Midbrain (tissue), 1 donor: ENCODE measurements at places on chromosomes 12 and 14.

DNA sequence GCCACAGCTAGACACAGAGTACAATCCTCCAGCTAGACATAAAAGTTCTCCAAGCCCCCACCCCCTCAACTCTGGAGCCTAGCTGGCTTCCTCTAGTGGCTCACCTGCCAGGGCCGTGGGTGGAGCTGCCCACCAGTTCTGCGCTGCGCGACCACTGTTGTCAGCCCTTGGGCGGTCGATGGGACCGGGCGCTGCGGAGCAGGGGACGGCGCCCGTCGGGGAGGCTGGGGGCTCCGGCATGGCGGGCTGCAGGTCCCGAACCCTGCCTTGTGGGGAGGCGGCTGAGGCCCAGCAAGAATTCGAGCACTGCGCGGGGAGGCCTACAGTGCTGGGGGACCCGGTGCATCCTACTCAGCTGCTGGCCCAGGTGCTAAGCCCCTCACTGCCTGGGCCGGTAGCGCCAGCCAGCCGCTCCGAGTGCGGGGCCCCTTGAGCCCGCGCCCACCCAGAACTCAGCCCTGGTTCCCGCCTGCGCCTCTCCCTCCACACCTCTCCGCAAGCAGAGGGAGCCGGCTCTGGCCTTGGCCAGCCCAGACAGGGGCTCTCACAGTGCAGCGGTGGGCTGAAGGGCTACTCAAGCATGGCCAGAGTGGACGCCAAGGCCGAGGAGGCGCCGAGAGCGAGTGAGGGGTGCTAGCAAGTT is 51.0 kb downstream of the RTN1 start:
- DNase-seq, result no peak

- DNase-seq, result no peak
Observed at GRCh38 chr12:124419292-124420040, 124.6 kb downstream of the RFLNA start.

DNA sequence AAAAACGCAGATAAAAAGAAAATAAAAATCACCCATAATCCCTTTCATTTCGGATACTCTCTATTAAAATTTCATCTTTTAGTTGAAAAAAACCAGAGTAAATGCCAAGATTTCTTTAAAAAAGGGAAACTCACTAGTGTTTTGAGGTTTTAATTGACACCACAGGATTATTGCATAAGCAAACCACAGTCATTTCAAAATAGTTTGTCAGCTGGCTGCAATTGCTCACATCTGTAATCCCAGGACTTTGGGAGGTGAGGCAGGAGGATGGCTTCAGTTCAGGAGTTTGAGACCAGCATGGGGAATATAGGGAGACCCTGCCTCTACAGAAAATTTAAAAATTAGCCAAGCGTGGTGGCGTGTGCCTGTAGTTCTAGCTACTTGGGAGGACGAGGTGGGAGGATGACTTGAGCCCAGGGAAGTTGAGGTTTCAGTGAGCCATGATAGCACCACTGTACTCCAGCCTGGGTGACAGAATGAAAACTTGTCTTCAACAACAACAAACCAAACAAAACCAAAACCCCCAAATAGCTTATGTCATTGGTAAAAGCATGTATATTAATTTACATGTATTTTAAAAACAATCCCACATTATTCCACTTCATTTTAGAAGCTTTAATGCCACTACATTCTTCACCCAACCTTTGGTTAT is 48.8 kb downstream of the SYNE2 start:
- no peak for DNase-seq

GRCh38 chr12:13193505-13194231 is 2.9 kb upstream of the EMP1 start:
- peak; percentile 22 for DNase-seq

GRCh38 chr14:57171903-57172302 is 96.8 kb downstream of the EXOC5 start:
- no peak for DNase-seq

DNA sequence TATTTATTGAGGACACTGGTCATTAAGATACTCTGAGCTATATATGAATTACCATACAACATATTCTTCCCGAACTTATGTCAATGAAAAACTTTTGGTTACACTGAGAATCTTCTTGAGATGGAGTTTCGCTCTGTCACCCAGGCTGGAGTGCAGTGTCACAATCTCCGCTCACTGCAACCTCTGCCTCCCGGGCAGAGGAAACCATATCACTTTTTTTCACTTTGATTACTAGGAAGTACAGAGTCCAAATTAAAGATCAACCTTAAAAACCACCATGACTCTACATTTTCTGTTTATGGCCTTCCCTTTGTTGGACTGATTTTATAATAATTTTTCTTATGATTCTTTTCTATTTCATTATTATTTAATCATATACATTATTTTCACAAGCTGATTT is 336.5 kb downstream of the FSCB start:
- no peak for DNase-seq

GRCh38 chr14:103361867-103362266 is 23.3 kb upstream of the MARK3 start:
- no peak for DNase-seq

GRCh38 chr12:96192926-96193573 is 1.1 kb upstream of the ELK3 start:
- no peak for DNase-seq

GRCh38 chr12:13603953-13604352 is 377.4 kb downstream of the GRIN2B start:
- no peak for DNase-seq

- no peak for DNase-seq
Observed at GRCh38 chr12:111360325-111360930, 8.5 kb downstream of the PHETA1 start.

DNA sequence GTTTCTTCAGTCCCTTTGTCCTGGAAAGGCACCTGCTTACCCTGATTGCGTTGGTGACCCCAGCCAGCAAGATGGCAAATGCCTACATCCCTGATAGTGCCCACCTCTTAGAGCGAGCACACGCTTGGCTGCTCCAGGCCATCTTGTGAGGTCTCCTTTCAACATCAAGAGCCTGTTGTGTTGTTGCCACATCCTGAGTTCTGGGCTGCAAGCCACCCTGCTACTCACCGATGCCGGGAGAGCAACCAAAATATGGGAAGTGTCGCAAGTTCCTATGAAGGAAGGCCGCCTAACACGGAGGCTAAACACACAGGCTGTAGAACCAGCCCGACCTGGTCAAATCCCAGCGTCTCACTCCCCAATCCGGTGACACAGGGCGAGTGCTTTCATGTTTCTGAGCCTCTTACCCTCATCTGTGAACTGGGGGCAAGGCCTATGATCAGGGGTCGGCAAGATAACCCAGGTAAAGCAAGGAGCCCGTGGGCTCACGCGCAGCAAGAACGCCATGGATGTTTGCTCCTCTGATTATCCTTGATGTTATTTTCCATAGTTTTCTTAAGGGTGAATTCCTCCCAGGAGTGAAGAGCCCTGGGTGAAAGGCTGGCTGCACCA is 98.4 kb downstream of the LGMN start:
- peak; percentile 58 for DNase-seq

GRCh38 chr14:21191261-21191808 is 35.5 kb upstream of the OR5AU1 start:
- DNase-seq, result no peak

- DNase-seq, result peak; percentile 5
Observed at GRCh38 chr12:9349888-9350885, 142.0 kb upstream of the PZP start.

DNA sequence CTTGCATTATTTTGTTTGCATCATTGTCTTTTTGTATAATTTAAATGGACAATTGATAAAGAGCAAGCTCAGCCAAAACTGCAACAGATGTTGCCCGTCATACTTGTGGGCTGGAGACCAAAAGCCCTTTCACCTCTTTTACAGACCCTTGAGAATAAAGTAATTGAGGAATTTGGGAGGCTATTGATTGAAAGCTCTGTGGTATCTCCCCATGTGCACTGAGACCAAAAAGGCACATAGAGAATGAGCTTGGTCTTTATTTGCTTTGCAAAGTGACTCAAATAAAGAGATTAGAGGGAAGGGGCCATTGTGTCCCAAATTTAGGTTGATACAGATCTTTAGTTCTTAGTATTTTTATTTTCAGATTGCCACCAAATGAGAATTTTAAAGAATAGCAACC is 617.6 kb downstream of the TRHDE start:
- DNase-seq, result no peak

- peak; percentile 42 for DNase-seq
Observed at GRCh38 chr14:37246427-37246829, 48.7 kb downstream of the MIPOL1 start.

GRCh38 chr14:91317381-91318308 is 73.1 kb upstream of the GPR68 start:
- no peak for DNase-seq

DNA sequence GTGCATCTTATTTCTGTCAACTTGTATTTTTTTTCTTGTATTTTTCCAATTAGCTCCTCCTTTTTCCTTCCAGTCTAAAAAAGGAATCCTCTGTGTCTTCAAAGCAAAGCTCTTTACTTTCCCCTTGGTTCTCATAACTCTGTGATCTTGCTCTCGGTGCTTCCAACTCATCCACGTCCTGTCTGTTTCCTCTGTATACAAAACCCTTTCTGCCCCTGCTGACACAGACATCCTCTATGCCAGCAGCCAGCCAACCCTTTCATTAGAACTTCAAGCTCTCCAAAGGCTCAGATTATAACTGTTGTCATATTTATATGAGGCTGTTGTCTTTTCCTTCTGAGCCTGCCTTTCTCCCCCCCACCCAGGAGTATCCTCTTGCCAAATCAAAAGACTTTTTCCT is 32.4 kb downstream of the OAS2 start:
- no peak for DNase-seq

DNA sequence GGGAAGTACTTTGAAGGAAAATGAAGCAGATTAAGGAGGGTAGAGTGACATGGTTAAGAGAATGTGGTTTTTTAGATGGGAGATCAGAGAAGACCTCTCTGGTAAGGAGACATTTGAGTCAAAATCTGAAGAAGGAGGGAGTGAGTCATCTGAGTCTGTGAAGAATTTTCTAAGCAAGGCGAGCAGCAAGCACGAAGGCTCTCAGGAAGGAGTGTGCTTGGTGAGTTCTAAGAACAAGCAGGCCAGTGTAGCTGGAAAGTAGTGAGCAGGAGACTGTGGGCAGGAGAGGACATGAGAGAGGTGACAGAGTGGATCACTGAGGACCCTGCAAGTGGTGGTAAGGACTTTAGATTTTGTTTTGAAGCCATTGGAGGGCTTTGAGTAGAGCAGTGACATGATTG is 76.3 kb upstream of the FUT8 start:
- no peak for DNase-seq

DNA sequence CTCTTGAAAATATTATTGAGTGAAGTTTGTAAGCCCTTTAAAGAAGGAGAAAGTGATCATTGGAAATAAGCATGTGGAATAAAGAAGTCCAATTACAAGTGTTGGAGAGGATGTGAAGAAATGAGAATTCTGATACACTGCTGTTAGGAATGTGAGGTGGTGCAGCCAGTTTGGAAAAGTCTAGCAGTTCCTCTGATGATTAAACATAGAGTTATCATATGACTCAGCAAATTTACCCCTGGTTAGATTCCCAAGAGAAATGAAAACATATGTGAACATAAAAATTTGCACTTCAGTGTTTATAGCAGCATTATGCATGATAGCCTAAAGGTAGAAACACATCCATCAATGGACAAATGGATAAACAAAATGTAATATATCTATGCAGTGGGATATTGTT is 319.9 kb downstream of the AEBP2 start:
- no peak for DNase-seq

DNA sequence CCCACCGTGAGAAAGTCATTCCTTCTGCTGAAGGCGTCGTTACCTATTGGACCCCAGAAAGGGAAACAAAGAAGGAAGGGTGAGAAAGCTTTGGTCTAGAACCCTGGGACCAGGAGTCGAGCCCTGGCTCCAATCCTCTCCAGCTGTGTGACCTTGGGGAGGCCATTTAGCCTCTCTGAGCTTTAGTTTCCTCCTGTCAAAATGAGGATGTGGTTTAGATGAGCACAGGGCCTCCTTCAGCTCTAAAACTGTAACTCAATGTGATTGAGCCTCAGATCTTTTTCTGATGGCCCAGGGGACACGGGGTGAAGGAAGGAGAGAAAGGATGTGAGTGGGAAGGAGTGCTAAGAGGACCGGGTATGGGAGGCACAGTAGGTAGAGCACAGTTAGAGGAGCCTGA is 7.7 kb downstream of the JDP2 start:
- DNase-seq, result no peak

DNA sequence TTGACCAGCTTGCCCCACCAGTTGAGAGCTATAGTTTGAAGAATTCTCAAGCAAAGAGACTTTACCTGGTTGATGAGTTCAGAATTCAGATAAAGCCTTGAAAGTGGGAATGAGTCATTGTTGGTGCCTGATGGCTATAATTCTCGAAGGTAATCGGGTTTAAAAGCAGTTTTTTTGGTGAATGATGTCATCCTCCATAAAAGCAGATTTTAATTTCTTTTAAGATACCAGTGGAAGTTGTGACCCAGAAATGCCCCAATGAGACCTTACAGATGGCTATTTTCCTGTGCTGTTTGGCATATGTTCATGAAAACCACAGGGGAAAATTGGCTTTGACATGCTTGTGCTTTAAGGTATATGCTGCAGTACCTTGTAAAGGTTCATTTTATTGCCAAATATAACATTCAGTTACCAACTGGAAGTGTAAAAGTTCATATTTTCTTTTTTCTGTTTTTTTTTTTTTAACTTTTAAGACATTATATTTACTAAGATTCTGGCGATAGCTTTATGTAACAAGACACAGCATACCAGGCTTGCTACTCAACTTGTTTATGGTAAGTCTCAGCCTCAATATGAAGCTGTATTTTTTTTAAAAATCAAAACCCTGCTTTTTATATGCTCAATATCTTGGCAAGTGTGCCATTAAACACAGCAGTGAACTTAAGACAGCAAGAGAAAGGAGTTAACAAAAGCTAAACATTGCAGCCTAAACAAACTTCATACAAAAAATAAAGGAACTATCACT is 119.3 kb downstream of the LMNTD1 start:
- no peak for DNase-seq

DNA sequence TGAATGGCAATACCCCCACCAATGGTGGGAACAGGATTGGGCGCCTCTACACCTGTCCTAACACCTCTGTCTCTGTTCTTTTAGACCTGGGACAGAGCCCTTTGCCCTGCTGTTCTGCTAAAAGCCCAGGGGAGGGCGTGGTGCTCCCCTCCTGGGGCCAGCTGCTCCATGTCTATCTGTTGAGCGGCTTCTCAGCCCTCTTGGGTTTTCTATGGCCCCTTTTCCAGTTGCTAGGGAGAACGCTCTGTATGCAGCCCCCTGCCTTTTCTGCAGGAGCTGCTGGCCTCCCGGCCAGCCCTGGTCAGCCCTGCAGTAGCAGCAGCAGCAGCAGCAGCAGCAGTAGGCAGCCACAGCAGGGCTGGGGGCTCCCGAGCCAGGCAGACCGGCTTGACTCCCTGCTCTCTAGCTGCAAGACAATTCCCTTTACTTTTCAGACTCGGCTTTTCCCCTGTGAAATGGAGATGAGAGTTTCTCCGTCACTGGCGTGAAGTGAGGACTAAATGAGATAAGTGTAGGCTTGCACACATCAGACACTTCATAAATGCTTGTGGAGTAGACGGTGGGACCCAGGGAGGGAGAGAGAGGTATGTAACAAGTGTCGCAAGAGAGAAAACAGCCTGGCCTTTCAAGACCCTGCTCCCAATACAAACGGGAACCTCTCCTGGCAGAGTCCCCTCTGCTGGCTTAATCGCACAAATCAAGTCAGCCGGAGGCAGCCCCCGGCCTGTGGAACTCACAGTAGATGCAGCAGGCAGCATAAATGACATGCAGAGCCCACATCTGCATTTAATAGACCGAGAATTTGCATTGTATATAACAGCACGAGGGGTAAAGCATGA is 1.0 kb downstream of the RTL1 start:
- DNase-seq, result no peak
